ENCODE measurements at places on chromosomes 2 and 18.

GRCh38 chr18:44708451-44709083 lies 27.9 kb downstream of the SETBP1 start:
- no peak for DNase-seq

- no peak for DNase-seq
Measured at GRCh38 chr2:73983322-73984202, 1.1 kb upstream of the TET3 start.

DNA sequence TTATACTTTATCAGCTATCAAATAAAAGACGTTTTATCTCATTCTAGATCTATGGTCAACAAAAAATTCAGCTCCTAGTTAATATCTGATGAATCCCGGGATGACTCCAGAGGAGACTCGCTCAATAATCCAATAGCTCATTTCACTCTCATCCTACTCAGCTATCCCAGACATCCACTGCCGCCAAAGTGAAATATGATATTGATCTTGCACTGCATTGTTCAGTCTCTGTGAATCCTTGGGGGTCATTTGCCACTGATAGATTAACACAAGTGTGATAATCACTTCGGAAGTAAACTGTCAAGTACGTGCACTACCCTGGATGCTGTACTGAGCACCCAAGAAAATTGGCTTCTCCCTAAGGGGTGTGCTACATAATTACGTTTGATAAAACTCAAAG lies 249.1 kb downstream of the SUCLG1 start:
- DNase-seq: no peak

DNA sequence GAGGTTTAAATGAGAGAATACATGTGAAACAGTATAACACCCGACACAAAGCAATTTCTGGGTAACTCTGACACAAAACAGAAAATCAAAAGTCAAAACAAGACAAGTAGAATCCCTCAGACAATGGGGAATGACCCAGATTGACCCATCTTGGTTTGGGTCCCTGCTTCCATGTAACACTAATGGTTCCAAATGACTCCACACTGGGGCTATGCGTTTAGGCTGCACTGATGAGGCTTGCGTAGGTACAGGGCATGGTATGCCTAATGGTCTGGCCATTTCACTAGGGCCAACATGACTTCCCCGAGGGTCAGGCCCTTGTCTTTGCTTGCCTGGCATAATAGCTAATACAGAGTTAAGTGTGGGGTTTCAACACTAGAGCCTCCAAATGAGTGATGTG lies 27.2 kb upstream of the NFE2L2 start:
- no peak for DNase-seq

DNA sequence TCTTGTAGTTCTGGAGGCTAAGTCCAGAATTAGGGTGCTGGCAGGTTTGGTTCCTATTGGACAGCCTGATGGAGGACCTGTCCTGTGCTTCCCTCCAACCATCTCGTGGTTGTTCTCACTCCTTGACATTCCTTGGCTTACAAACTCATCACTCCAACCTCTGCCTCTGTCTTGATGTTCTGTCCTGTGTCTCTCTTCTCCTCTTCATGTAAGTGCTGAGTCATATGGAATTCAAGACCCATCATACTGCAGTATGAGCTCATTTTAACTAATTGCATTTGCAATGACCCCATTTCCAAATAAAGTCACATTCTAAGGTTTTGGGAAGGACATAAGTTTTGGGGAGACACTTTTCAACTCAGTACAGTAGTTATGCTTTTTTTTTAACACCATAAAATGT lies 374.7 kb downstream of the TRIB2 start:
- DNase-seq: no peak

Measured in stimulated activated CD4-positive, alpha-beta T cell treated with anti-CD3 and anti-CD28 coated beads, TNF-alpha, amount 100 ng/mL, for 4 hours (primary cell).